HTR-8/SVneo (cell line): ENCODE measurements at places on chromosomes 5 and 9.

GRCh38 chr9:90526386-90526785 is 116.2 kb downstream of the DIRAS2 start:
- no peak for DNase-seq

DNA sequence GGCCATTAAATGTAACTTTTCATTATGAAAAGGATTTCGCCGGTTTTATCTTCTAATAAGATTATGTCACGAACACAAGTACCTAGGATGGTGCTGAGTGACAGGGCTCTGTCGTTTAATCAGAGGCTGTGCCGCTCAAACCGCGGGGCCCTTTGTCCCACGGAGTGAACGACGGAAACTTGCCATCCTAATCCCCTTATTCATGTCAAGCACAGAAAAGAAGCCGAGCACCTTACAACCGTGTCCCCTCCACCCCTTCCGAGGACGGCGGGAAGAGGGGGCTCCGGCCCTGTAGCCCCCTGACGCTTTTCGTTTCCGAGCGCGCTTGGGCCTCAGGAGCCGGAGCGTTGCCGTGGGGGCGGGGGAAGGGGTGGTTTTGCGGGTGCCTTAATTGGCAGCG is 11.2 kb downstream of the LMX1B start:
- DNase-seq, result no peak

DNA sequence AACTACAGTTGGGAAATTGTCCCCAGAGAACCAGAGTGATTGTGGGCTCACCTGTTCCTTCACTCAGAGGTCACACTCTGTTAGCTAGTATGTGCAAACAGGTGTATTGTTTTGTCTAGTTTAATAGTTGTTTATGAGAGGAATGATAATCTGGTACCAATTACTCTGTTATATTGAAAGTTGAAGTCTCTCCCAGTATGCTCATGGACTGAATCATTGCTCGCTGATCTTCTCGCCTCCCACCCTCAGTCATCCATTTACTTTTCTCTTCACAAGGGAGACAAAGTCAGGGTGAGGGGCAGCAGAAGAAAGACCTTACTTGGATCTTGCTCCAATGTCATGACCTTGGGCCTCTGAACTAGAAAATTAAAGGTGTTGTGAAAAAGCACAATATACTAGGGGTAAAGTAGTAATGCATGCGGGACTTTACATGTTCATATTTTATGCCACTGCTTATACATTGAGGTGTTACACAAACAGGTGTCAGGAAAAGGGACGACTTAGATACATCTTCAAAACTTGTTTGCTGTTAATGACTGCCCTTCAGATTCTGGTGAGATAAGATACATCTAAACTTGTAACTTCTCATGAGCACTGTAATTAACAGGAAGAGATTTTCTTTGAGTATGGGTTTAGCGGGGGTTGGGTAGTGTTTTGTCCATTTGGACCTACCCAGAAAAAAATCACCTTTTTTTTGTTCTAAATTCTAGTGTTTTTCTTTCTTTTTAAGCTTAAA is 36.9 kb downstream of the LNPEP start:
- no peak for DNase-seq

GRCh38 chr5:90982576-90982975 is 400.5 kb downstream of the ARRDC3 start:
- DNase-seq, result no peak

DNA sequence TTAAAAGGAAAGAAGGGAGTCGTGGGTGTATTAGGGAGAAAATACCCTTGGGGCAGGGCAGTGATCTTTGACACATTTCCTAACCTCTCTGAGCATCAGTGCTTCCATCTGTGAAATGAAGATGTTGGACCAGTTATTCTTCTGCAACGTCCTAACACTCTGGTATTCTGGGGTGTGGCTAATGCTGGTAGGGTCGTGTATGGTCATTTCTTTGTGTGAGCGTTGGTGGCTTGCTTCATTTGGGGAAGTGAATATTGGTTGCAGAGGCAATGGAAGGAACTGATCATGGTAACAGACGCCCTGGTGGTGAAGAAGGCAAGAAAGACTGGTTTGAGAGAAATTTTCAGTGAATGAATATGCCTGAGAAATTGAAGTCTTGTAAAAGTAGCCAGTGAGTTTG is 67.9 kb upstream of the TTC23L start:
- no peak for DNase-seq

GRCh38 chr9:72931437-72931836 is 21.4 kb downstream of the ALDH1A1 start:
- no peak for DNase-seq
